ENCODE measurements at places on chromosomes 16 and 17. TPM values are rescaled to one million over a fixed set of nuclear protein-coding genes. Genes with fewer than 3 reads are reported as not detected.

DNA sequence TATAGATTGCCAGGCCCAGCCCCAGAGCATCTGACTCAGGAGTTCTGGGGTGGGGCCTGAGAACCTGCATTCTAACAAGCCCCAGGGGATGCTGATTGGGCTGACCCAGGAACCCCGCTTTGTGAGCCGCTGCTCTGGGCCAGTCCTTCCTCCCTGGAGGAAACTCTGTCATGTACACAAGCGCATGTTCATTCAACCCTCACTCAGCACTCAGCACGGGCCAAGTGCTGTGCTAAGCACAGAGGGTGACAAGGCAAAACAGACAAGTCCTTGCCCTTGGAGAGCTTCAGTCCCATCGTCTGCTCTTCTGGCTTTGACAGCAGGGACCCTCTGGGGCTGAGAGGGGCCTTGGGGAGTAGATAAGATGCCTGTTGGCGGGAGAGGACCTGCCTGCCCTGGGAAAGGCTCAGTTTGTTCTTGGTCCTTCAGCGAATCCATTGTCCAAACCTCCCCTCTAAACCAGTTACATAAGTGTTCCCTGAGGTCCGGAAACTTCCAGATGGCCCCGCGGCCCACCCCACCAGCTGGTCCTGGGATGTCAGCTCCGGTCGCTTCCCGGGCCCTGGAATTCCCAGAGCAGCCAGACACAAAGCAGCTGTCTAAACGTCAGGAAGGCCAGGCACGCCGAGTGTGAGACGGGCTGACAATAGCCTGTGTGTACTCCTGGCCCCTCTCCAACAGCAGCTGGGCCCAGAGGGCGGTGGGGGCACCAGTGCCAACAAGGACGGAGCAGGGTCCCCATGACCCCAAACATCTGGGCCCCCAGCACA, 88.8 kb downstream of the ZDHHC7 start:
- no peak overlapping the region for H3K4me3 ChIP-seq
- DNase-seq = no peak
- peaks cover 23% of the 10 kb centered on the region for H3K27me3 ChIP-seq
- H3K4me1 ChIP-seq = peaks cover 28% of the 10 kb centered on the region
- H3K36me3 ChIP-seq = no peaks in the 10 kb centered on the region
- peak overlapping the region; percentile 27 for H3K27ac ChIP-seq

DNA sequence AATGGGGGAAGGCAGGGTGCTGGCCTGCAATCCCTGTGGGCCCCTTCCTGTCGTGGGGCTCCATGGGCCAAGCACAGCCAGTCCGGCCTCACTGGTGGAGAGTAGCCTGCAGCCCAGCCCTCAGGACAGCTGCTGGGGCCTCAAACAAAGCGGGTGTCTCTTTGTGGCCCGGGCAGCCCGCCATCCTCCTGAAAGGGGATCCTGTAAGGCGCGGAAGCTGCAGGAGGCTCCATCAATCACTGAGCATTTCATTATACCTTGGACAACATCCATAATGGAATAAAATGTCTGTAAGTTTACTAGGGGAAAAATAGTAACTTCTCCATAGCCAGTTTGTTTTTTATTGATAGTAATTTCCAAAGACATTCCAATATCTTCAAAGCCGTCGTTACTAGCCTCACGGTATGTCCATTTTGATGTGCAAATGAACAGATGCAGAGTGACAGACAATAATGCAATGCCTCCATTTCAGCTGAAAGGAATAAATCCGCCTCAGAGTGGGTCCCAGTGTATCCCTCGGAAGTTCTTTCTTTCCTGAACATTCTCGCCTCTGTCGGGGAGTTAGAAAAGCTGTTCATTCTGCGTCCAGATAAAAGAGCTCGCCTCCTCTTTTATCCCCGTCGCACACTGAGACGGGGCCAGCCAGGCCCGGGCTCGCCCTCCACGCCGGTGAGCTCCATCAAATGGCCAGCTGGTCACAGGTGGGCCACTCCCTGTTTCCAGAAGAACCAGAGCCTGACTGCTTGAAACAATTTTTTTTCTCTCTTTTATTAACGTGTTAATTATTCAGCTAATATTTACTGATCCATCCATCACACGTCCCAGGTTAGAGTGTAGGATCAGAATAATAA, 14.4 kb downstream of the WSCD1 start:
- H3K36me3 ChIP-seq = no peaks in the 10 kb centered on the region
- no peak overlapping the region for H3K27ac ChIP-seq
- H3K27me3 ChIP-seq = no peaks in the 10 kb centered on the region
- no peak for DNase-seq

The CHST6 gene
- total RNA-seq = 0.43 TPM

The COPZ2 gene
- total RNA-seq = 49.4 TPM

DNA sequence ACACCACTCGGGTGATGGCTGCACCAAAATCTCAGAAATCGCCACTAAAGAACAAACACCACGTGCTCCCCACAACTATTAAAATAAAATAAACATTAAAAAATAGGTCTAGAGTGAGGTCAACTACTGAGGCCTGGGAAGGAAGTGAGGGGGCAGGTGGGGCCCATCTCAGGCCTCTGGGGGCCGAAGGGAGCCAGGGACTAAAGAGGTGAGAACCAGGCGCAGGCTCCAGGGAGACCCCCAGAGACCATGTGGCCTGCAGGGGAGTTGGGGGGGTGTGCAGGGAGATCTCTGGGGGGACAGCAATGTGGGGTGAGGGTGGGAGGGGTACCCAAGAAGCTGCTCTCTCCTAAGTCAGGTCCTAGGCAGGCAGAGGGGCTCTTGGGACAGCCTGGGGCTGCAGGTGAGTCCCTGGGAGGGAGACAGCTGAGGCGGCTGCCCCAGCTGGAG, 111.3 kb upstream of the SMURF2 start:
- H3K4me1 ChIP-seq = peaks cover 16% of the 10 kb centered on the region
- DNase-seq = peak; percentile 67
- H3K27ac ChIP-seq = no peak overlapping the region
- peaks cover 5% of the 10 kb centered on the region for H3K36me3 ChIP-seq

The PRSS8 gene
- not detected for total RNA-seq

GRCh38 chr17:27389542-27390140, 66.6 kb upstream of the KSR1 start:
- no peak for DNase-seq
- H3K27me3 ChIP-seq = peaks cover 10% of the 10 kb centered on the region
- H3K27ac ChIP-seq = peak overlapping the region; percentile 32
- peaks cover 26% of the 10 kb centered on the region for H3K4me1 ChIP-seq
- H3K4me3 ChIP-seq = no peak overlapping the region
- no peaks in the 10 kb centered on the region for H3K36me3 ChIP-seq

DNA sequence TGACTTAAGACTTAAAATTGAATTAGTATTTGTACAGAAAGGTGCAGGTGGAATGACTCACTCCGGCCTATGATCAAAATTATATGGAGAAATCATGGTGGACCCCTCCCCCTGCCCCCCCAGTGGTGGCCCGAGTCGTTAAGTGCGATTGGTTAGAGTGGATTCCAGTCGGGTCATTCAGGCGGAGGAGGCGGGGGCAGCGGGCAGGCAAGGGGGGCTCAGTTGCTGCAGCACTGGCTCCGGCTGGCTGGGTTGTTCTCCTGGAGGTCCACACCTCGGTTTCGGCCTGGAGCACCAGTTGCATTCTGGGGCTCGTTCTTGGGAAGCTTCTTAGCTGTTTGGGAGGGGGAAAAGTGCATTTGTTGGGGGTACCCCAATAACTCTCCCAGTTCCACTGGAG, 3.0 kb downstream of the HSPB9 start:
- H3K27me3 ChIP-seq = no peaks in the 10 kb centered on the region
- H3K36me3 ChIP-seq = peaks cover 19% of the 10 kb centered on the region
- no peak overlapping the region for H3K4me3 ChIP-seq
- H3K4me1 ChIP-seq = peaks cover 3% of the 10 kb centered on the region
- no peak overlapping the region for H3K27ac ChIP-seq

- H3K4me3 ChIP-seq = no peak overlapping the region
- no peak overlapping the region for H3K27ac ChIP-seq
- peaks cover 5% of the 10 kb centered on the region for H3K36me3 ChIP-seq
- H3K27me3 ChIP-seq = no peaks in the 10 kb centered on the region
Measured at GRCh38 chr17:57567251-57567650, 177.8 kb downstream of the CCDC182 start.

- no peak overlapping the region for H3K4me3 ChIP-seq
- DNase-seq = no peak
- peak overlapping the region; percentile 52 for H3K27ac ChIP-seq
- no peaks in the 10 kb centered on the region for H3K27me3 ChIP-seq
Measured at GRCh38 chr17:13568582-13569397, 32.9 kb downstream of the HS3ST3A1 start.

The KRT222 gene
- total RNA-seq = not detected

DNA sequence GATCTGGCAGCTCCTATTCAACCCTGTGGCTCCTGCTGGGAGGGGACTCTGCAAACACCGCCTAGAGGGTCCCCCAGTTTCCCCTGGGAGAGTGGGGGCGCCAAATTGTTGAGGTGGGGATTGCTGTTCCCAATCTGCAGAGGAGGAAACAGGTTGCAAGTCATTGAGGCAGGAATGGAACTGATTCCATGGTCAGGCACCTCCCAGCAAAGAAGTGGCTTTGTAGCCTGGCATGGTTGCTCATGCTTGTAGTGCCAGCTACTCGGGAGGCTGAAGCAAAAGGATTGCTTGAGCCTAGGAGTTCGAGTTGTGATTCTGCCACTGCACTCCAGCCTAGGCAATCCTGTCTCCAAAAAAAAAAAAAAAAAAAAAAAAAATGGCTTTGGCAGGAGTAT, 198 bp upstream of the PYDC1 start:
- no peak overlapping the region for H3K4me3 ChIP-seq
- H3K27me3 ChIP-seq = peaks cover 65% of the 10 kb centered on the region
- H3K36me3 ChIP-seq = no peaks in the 10 kb centered on the region
- peaks cover 16% of the 10 kb centered on the region for H3K4me1 ChIP-seq
- no peak for DNase-seq

GRCh38 chr17:1434150-1434549, 21.9 kb downstream of the CRK start:
- no peaks in the 10 kb centered on the region for H3K27me3 ChIP-seq
- no peak overlapping the region for H3K27ac ChIP-seq
- peaks cover 30% of the 10 kb centered on the region for H3K36me3 ChIP-seq
- H3K4me3 ChIP-seq = no peak overlapping the region
- H3K4me1 ChIP-seq = peaks cover 29% of the 10 kb centered on the region
- no peak for DNase-seq

GRCh38 chr16:48201515-48202201, 42.4 kb upstream of the LONP2 start:
- DNase-seq = no peak
- no peaks in the 10 kb centered on the region for H3K4me1 ChIP-seq

DNA sequence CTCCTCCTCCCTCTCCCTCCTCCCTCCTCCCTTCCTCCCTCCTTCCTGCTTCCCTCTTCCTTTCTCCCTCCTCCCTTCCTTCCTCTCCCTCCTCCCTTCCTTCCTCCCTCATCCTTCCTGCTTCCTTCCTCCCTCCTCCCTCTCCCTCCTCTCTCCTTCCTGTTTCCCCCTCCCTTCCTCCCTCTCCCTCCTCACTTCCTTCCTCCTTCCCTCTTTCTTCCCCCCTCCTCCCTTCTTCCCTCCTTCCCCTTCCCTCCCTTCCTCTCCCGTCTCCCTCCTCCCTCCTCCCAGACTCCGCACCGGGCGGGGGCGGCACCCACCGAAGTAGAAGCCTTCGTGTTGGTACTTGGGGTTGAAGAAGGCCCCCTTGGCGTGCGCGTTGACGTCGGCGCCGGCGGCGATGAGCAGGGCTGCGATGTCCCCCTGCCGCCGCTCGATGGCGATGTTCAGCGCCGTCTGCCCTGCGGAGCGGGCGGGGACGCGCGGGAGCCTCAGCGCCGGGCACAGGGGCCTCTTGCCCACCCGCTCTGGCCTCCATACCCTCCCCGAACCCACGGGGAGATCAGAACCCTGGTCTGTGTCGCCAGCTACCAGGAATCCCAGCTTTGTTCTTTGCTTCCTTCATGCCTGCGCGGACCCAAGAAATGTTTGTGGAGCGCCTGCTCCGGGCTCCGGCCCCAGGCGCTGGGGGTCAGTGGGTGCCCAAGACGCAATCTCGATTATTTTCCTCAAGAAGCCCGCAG, 22.2 kb downstream of the TRPV3 start:
- DNase-seq = no peak
- H3K4me1 ChIP-seq = no peaks in the 10 kb centered on the region
- H3K27me3 ChIP-seq = peaks cover 16% of the 10 kb centered on the region
- peak overlapping the region; percentile 32 for H3K4me3 ChIP-seq
- no peak overlapping the region for H3K27ac ChIP-seq

- no peak overlapping the region for H3K27ac ChIP-seq
- H3K27me3 ChIP-seq = no peaks in the 10 kb centered on the region
- H3K4me1 ChIP-seq = no peaks in the 10 kb centered on the region
- H3K4me3 ChIP-seq = no peak overlapping the region
Measured at GRCh38 chr16:35425270-35425669, 1965.9 kb downstream of the TP53TG3F start.

DNA sequence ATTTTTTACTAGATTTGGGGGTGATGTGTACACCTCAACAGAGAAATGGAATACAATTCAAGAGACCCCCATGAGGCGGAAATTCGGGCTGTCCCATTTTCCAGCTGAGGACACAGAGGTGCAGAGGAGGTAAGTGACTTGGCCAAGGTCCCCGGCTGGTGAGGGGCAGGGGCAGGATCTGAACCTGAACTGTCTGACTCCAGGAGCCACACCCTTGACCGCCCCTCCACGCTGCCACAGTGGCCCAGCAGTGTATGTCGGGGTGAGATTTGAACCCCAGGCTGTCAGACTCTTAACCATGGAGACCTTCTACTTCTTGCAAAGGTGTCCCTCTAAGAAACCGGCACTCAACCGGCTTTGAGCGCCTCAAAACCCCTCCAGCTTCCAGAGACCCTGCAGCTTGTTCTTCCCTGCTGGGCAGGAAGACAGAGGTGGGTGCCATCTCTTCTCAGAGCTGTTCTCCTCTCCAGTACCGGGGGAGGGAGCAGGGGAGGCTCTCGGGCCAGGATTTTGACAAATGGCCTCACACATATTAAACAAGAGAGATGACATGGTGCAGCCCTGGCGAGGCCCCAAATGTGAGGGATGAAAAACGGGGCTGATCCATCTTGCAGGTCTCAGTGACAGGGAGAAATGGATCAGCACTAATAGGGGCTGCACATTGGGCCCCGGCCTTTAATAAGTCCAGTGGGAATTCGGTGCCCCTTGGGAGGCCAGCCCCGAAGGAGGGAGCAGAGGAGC, 222.3 kb downstream of the GSG1L start:
- H3K27ac ChIP-seq = no peak overlapping the region
- H3K4me1 ChIP-seq = no peaks in the 10 kb centered on the region
- no peak for DNase-seq
- H3K4me3 ChIP-seq = no peak overlapping the region

DNA sequence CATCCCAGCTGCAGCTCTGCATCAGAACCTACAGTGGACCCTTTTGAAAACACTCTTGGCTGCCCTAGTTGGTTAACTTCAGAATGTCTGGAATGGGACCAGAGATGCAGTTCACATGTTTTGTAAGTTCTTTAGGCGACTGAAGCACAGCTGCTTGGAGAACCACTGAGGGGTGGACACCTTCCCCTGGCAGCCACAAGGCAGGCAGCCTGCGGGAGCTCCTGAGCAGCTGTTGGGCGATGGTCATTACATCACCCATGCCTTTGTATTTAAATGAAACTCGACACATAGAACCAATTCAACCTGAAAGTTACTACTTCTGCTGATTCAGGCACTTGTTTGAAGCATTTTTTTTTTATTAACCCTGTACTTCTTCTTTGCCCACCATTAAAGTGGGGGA, 151.5 kb downstream of the LGALS9B start:
- no peaks in the 10 kb centered on the region for H3K4me1 ChIP-seq
- H3K4me3 ChIP-seq = no peak overlapping the region

The CCDC154 gene
- total RNA-seq = 1.0 TPM

The MYH2 gene
- total RNA-seq = not detected

Data from osteocyte (in vitro differentiated cells).